Muscle of leg (tissue), 16 donors: ENCODE measurements at places on chromosomes 5 and 9. TPM values are rescaled to one million over a fixed set of nuclear protein-coding genes. Genes with fewer than 3 reads are reported as not detected.

PGGT1B gene
- polyA plus RNA-seq, result 15.1 TPM

ASPN gene
- polyA plus RNA-seq, result 259 TPM

PCDHGB3 gene
- polyA plus RNA-seq, result 1.6 TPM

DDX4 gene
- not detected for polyA plus RNA-seq

ESM1 gene
- 5.6 TPM for polyA plus RNA-seq

C9orf57 gene
- polyA plus RNA-seq, result not detected

GRCh38 chr5:170183816-170184687, 48.7 kb upstream of the C5orf58 start:
- DNase-seq, result peak; percentile 57

DNA sequence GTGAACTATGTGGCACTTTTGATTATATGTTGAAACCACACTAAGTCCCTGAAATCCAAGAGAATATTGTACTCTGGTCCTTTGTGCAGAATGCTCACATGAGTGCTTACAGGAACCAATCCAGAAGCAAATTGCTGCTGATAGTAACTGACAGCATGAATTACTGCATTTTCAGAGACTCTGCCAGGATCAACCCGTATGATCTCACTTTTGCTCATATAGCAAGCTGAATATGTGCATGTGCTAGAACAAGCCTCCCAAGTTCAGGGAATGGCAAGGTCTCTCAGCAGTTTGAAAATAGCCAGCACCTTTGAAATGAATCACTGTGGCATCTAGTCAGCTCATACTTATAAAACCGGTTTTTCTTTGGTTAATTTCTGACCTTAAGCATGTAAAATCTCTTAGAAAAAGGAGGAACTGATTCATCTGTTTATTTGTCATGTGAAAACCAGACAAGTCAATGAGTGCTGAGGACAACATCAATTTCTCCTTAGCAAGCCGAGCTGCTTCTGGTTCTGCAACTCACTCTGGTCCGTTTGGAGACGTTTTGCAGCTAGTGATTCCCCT, 215.7 kb upstream of the ELL2 start:
- peak; percentile 55 for DNase-seq

DNA sequence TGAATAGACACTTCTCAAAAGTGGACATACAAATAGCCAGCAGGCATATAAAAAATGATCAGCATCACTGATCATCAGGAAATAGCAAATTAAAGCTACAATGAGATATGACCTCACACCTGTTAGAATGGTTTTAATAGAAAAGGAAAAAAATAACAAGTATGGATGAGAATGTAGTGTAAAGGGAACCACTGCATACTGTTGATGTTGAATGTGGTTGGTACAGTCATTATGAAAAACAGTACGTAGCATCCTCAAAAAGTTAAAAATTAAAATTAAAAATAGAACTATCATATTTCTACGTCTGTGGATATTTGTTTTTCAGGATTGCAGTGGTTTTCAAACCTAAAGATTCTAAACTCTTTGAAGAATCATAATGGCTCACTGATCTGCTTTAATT, 215.1 kb upstream of the NREP start:
- DNase-seq, result no peak

GRCh38 chr5:103821361-103821760, 258.8 kb upstream of the NUDT12 start:
- no peak for DNase-seq

GRCh38 chr9:113343732-113344231, 3.7 kb upstream of the WDR31 start:
- peak; percentile 66 for DNase-seq

DNA sequence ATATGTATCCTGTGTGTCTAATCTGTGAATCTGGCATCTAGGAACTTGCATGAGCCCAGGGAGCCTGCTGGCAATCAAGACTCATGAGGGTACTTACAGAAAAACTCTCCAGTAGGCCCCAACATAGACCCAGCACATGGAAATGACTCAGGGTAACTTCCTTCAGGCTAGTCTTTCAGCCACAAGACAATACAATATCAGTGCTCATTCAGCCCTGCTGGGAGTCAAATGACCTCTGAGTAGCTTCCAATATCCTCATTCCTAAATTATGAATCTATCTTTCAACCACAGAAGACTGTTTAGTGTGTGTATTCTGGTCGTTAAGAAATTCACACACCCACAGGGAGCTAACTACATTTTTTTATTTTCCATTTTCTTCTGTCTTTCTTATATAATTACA, 1273.0 kb downstream of the EFNA5 start:
- DNase-seq, result peak; percentile 35

- DNase-seq, result no peak
Measured at GRCh38 chr5:27472871-27473270, 434.5 kb upstream of the CDH9 start.

- DNase-seq, result peak; percentile 87
Measured at GRCh38 chr9:86549401-86549811, 195.2 kb upstream of the TUT7 start.

DNA sequence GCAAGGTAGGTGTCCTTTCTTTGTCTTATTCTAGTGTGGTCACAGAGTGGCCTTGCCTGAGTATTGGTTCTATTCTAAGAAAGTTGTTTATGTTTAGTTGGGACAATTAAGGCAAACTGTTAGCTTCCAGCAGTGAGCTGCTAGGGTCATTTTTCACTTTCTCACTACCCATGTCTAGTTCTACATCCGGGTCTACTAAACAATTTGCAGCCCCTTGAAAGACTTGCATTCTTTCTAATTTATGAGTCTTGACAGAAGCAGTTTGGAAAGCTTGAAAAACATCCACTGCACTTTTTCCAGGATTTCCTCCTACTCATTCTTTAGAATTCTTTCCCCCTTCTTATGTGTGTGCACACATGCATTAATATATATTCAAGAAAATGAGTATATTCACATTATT, 892.2 kb upstream of the ACO1 start:
- no peak for DNase-seq

DNA sequence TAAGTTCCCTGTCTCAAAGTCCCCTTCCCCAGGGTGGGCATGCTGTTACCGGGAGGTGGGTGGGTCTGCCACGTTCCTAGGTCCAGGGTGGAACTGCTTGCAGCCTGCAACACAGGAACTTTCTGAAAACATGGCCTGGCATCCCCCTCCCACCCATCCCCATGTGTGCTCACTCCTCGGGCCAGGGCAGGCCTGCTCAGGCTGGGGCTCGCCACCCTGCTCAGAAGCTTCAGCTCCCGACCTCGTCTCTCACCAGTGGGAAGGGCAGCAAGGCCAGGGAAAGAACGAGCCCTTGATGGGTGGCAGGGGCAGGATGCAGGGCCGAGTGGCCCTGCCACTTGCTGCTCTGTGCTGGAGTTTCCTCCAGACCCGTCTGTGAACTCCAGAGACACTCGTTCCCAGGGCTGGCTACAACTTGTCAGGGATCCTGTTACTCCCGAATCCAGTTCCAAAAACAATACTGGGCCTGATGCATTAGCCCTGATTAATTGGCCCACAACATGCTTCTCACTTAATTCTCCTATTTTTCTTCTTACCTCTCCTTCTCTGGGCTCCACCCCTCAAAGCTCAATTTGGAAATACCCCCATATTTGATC, 197.3 kb downstream of the SLIT3 start:
- no peak for DNase-seq

DNA sequence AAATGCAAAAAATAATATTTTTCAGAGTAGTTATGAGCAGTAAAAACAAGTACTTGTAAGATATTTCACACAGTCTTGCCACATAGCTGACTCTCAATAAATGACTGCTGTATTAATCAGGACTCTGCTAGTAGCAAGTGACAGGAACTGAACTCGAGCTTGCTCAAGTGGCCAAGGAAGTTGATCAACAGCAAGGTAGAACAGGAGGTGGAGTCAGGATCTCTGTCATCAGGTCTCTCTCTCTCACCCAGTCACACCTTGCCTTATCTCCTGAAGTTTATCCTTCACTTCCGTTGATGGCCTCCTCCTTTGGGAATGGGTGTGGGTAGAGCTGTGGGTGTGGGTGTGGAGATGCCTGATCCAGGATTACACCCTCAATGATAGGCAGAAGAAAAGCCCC, 107.0 kb downstream of the GPBP1 start:
- DNase-seq, result no peak

GRCh38 chr9:73167614-73168013, 15.9 kb downstream of the ANXA1 start:
- no peak for DNase-seq

- DNase-seq, result peak; percentile 61
Measured at GRCh38 chr9:99107421-99107820, 2.5 kb downstream of the TGFBR1 start.

DNA sequence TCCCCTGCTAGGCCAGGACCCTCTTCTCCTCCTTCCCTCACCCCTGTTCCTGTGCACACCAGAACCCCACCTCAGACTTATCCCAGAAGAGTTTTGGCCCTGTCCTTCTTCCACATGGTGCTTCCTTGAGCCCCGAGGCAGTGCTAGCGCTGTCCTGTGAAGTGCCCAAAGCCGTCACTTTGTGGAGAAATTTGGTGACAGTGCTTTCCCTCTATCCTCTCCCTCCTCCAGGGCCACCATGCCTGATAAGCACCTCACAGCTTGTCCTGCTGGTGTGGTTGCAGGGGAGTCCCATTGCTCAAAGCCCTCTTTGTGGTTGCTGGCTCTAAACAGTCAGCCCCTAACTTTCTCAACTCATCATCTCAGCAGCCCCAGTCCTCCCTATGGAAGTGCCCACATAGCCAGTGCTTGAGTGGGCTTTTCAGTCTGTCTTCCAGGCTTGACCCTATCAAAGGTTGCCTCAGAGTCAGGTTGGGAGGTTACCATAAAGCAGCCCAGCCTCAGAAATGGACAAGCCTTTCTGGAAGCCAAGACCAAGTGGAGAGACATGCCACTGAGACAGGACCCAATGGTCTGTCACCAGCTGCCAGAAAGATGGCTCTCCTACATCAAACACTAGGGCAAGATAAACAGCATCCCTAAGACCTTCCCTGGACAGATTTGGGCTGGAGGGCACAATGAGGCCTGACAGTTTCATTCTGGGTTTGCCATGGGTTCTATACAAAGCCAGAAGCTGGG, 18.0 kb downstream of the IGIP start:
- DNase-seq, result no peak
